ENCODE measurements at places on chromosomes 2 and 18. TPM values are rescaled to one million over a fixed set of nuclear protein-coding genes. Genes with fewer than 3 reads are reported as not detected.

ATAD2B gene
- 24.0 TPM for total RNA-seq

TMEM150A gene
- 31.5 TPM for total RNA-seq

KCTD1 gene
- 9.8 TPM for total RNA-seq

RBKS gene
- 1.9 TPM for total RNA-seq

RTP5 gene
- not detected for total RNA-seq

TBC1D8 gene
- 19.9 TPM for total RNA-seq

RBMS1 gene
- total RNA-seq = 102 TPM

RFTN2 gene
- total RNA-seq = 12.3 TPM

GLI2 gene
- 4.7 TPM for total RNA-seq

Measured in upper lobe of right lung (tissue), 1 donor.